ENCODE measurements at places on chromosomes 6 and 20. TPM values are rescaled to one million over a fixed set of nuclear protein-coding genes. Genes with fewer than 3 reads are reported as not detected.

- no peak for DNase-seq
Measured at GRCh38 chr6:34819571-34820480, 27.9 kb downstream of the BLTP3A start.

- DNase-seq: no peak
Measured at GRCh38 chr6:11803591-11803971, 25.0 kb upstream of the ADTRP start.

- DNase-seq: no peak
Measured at GRCh38 chr20:18989736-18990474, 176.3 kb downstream of the SCP2D1 start.

DNA sequence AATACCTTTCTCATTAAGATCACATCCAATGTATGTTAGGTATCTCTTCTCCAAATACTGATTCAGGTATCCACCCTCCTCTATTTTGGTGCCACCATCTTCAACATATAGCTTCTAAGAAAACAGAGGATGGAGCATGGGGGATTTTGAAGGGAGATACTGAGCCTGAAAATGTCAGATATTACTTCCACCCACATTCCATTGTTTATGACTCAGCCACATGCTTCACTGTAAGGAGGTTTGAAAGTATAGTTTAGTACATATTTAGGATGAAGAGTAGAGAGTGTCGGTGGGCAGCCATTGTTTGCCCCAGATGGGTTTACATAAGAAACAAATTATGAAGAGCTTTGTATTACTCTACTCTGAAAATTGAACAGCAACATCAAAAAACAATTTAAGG is 286.7 kb downstream of the TFAP2B start:
- no peak for DNase-seq

GRCh38 chr6:142737368-142738034 is 207.5 kb downstream of the HIVEP2 start:
- DNase-seq: no peak

DNA sequence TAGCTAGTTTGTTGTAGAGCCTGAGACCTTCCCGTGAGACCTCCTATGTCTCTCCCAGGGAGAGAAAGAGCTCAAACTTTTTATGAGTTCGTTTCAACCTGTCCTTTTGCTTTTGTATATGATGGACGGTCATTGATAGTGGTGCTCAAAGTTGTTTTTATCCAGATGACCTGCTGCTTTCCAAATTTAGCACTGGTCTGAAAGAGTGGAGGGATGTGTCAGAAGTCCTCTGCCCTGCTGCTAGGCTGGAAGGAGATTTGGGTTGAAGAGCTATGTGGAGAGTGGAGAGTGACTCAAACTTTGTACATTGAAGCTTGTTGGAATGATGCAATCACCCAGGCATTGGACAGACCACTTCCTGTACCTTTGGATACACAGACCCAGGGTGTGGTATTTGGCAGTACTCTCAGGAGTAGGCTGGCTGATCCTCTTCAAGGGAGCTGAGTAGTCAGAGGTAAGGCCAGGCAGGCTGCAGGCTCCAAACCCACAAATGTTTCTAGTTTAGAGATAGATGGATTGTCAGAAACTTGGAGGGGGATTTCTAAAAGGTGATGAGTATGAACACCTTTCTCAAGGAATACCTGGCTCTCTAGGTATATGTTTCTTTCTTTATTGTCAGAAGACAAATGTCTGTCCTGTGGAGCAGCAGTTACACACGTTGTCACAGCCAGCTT is 49.4 kb upstream of the RREB1 start:
- DNase-seq: peak; percentile 98

DNA sequence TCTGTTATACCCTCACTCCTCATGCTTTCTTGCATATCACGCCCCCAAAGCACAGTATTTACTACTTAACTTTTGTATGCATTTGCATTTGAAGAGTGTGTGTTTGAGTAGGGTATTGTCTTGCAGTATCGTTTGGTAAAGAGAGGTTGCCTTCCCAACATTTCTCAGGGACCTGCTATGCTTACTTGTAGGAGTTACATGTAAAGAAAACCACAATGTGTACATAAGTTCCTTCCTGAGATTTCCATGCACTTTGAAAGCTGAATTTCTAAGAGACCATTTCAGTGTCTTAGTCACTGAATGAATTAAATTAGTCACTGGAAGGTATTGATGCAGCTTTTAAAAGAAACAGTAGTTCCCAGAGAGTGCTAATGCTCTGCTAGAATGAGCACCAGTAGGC is 159.3 kb upstream of the LAMA2 start:
- peak; percentile 4 for DNase-seq

DNA sequence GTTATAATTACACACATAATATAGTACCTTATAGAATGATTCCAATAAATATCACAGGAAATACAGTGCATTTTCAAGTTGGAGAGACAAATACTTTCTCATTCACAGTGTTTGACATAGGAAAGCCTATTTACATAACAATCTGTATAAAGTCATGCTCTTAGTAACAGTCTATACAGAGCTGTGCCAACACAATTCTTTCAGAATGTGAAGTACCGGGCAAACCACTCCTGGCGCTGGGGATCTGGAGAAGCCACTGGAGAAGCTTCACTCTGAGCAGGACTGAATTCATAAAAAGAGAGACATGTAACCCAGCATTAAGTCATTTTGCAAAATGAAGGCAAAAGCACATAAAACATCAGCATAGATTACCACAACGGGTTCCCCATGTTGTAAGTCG is 24.9 kb upstream of the MCM9 start:
- DNase-seq: no peak

SEMG1 gene
- not detected for total RNA-seq

DNA sequence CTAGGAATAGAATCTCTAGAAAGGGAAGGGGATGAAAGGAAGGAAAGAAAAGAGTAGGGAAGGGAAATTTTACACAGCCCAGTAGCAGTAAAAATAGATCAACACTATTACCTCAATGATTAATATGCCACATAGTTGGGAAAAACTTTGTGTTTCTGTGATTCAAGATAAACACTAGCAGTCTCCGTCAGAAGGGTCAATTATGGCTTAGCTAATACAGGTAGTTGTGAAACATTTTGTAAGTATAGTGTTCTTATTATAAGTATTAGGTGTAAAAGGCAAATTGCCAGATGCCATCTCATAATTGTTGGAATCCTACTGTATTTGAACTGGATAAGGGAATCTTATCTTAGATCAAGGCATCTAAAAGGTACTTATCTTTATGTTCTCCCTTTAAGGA is 165.7 kb downstream of the MTFR2 start:
- DNase-seq: no peak

GRCh38 chr6:1208876-1209275 is 103.0 kb upstream of the FOXQ1 start:
- DNase-seq: peak; percentile 67

All from H4 (cell line).